SW480 (cell line): ENCODE measurements at places on chromosomes 2 and 18.
A peak's percentile ranks its signal among the peaks of the same experiment; 100 is the strongest.

DNA sequence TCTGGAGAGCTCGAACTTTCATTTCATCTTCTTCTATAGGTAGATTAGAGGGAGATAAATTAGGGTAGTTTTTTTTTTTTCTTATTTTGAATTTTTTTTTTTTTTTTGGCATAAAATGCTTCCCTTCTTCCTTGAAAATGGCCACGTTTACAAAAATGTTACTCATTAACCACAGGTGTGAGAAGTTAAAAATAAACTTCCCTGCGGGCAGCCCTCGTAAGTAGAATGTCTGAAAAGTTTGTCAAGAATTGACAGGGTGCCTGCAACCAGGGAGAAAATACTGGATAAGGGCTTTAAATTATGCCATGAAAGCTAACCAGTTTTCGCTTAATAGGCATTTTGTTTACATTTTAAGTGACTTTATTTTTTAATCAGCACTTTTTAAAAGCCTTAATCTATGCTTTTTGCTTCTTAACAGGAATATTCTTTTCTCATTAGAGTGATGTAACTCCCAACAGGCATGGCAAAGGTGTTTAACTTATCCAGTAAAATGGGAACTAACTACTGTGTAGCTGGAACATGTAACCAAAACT is 4.2 kb upstream of the FN1 start:
- DNase-seq = no peak

GRCh38 chr2:179235463-179236108 is 29.0 kb downstream of the SESTD1 start:
- no peak for DNase-seq

DNA sequence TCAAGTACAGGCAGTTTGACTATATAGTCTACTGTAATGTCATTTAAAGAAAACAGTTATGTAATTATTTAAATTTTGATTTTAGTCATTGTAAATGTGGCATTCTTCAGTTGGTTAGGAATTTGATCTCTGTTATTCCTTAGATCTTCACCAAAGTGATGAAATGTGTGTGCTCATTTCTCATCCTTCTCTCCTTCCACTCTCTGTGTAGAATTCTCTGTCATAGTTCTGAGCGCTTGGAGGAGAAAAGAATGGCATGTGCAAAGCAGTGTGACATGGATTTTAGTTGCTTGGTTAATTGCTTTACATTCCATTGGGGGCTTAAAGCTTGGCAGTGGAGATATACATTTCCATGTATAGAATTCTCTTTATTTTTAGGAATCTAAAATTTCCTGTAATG is 14.8 kb downstream of the PIK3C3 start:
- no peak for DNase-seq

- no peak for DNase-seq
These were observed 6.9 kb downstream of the AMER3 start for GRCh38 chr2:130762031-130762909.

DNA sequence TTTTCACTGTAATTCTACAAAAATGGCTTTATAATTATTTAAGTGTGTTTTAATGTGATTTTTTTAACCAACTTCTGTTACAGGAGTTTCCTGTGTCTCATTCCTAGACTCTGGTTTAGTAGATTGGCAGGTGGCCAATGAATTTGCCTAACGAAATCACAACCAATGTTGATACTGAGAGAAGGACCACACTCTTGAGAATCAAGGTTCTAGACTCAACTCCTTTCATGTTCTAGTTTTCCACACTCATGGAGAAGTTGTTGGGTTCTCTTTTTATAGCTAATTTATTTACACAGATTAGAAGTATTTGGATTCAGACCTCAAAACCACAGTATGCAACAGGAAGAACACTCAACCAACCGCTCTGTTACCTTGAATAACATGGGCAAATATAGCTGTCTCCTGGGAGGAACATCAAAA is 22.6 kb upstream of the USP34 start:
- DNase-seq = no peak

DNA sequence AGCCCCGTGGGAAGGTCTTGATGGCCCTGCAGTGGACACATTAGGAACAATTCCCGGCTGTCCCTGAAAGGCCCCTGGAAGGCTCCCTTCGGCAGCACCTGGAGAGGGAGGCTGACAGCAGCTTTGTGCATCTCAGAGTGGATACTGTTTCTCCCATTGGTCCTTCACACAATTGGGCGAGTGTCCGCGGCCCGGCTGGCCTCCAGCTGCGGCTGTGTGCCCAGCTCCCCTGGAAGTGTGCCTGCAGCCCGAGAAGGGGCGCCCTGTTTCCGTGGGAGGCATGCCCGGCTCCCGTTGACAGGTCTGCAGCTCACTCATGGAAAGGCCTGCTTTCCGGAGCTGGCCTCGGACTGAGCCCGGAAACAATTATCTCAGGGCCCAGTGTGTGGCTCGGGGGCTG is 103.7 kb downstream of the LPIN1 start:
- no peak for DNase-seq

GRCh38 chr2:237614151-237614720 is 13.2 kb upstream of the LRRFIP1 start:
- DNase-seq = peak; percentile 86

DNA sequence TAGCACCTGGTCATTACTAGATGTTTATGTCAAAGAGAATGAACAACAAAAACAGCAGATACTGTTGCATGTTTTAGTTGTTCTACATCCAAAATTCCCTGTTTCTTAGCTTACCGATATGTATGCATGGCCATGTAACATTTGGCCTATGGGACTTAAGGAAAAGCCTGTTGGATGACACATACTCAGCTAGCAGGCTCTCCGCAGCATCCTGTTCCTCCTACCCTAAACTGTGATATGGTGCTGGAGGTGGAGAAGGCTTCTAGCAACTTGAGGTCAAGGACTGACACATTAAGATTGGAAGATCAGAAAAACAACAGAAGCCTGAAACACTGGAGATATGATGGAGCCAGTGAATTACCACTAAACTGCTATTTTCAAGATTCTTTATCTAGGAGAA is 537.8 kb downstream of the LRRTM4 start:
- DNase-seq = no peak

- no peak for DNase-seq
These were observed 12.5 kb downstream of the ZC3H8 start for GRCh38 chr2:112242384-112242783.

DNA sequence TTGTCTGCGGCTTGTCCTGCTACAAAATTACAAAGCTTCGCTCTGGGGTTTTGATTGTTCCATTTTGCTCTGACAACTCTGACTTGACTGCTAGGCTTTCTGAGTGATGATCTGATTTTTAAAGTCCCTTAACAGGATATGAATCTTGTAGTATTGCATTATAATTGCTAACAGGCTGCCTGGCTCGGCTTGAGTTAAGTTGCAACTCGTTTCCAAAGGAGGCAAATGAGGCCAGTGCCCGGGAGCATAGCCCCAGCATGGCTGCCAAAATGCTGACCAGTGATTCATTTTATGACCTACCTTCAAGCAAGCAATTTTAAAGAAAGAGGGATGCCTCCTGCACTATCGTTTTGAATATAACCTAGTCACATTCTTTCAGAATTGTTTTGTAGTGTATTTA is 135.4 kb downstream of the COL6A3 start:
- DNase-seq = no peak

DNA sequence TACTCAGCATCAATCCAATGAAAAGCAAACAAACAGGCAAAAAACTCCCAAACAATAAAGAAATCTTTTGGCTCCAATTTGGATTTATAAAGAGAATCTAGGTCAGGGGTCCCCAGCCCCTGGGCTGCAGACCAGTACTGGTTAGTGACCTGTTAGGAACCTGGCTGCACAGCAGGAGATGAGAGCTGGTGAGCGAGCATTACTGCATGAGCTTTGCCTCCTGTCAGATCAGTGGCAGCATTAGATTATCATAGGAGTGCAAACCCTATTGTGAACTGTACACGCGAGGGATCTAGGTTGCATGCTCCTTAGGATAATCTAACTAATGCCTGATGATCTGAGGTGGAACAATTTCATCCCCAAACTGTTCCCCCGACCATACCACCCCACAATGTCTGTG is 102.2 kb downstream of the KIAA1328 start:
- no peak for DNase-seq

DNA sequence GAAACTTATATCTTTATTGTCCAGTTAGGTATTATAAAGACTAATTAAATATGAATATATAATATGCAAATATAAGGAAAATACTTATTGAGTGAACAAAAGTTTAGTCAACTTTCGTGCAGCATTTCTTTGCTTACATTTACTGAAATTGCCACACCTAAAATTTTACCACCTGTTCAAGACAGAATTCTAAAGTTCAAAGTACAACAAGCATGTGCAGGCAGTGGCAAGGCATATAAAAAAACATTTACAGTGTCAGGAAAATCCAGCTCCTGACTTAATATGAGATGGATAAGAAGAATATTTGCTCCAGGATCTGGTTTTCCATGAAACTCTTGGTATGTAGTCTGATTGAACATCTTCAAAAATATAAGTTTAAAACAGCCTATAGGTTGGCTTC is 4.8 kb downstream of the ITPRID2 start:
- no peak for DNase-seq

DNA sequence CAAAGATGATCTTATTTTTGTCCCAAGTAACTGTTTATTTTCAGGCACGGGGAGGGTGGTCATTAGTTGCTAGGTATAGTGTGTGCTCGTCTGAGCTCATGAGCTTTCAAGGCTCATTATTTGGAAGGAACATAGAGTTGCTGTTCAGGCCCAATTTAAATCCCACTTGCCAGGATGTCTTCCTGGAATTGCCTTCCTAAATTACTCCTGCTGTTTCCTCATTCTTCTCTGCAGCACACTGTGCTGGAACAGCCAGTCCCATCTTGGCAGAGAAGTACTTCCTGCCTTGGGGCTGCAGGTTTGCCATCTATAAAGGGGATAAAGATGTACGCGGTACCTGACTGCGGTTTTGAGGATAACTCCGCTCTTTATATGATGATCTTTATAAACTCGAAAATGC is 37.3 kb downstream of the GREB1 start:
- DNase-seq = no peak

DNA sequence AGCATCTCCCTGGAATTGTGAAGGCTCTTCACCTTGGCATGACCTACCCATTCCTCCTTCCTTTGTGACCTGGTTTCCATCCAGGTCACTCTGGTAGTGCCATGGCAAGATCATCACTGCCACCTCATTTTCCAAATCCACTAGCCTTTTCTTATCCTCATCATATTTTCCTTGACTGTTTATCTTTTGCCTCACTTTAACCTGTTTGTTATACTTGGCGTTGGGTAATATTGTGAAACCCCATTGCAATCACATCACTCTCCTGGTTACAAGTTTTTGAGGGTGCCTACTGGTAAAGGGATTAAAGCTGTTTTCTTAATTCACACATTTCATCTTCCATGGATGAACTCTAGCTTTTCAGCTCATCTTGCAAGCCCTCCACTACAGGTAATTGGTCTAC is 39.1 kb upstream of the IGFBP2 start:
- no peak for DNase-seq

DNA sequence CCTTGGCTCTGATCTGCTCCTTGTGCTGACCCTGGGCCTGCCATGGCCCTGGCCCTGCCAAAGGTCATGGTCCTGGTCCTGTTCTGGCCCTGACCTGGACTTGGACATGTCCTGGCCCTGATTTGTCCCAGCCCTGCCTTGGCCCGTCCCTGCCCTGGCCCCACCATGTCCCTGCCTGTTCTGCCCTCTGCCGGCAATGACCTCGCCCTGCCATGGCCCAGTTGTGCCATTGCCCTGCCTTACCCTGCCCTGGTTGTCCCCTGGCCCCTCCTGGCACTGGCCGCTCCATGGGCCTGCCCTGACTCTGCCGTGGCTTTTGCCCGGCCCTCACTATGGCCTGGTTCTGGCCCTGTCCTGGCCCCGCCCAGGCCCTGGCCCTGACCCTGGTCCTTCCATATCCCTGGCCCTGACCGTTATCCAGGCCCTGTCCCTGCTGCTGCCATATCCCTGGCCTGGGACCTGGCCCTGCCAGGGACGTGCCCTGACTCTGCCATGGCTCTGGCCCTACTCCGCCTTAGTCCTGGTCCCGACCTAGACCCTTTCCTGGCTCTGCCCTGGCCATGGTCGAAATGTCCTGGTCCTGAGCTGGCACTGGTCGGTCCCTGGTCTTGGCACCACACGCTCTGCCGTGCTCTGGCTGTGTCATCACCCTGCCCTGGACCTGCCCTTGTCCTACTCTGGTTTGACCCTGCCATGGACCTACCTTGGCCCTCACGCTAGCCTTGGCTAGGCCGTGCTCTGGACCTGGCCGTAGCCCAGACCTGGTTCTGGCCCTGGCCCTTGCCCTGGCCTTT is 6.8 kb upstream of the ANKRD62 start:
- DNase-seq = no peak

- no peak for DNase-seq
These were observed 25.4 kb downstream of the ALPK2 start for GRCh38 chr18:58603375-58604067.
